ENCODE measurements at places on chromosomes 6 and 20. TPM values are rescaled to one million over a fixed set of nuclear protein-coding genes. Genes with fewer than 3 reads are reported as not detected.

The SLC22A7 gene
- total RNA-seq = not detected

The ZNF311 gene
- 0.10 TPM for total RNA-seq

The CTSA gene
- 121 TPM for total RNA-seq

The MARCKS gene
- total RNA-seq = 4.0 TPM

The BHLHE23 gene
- not detected for total RNA-seq

The SLC22A16 gene
- total RNA-seq = not detected

The FAM209B gene
- 1.5 TPM for total RNA-seq

The CCR6 gene
- 60.5 TPM for total RNA-seq

The DDO gene
- total RNA-seq = 0.21 TPM

The OR2H1 gene
- total RNA-seq = not detected

The CCDC170 gene
- not detected for total RNA-seq

The EPHA7 gene
- total RNA-seq = not detected

The RUNX2 gene
- total RNA-seq = 50.8 TPM

The LAMA5 gene
- total RNA-seq = 0.72 TPM

The STMND1 gene
- total RNA-seq = not detected

The E2F1 gene
- total RNA-seq = 11.5 TPM

The PGBD1 gene
- total RNA-seq = 1.3 TPM

The MAPK13 gene
- 33.7 TPM for total RNA-seq

The HFE gene
- 1.2 TPM for total RNA-seq

The CPNE5 gene
- 16.0 TPM for total RNA-seq

The THEMIS gene
- 53.9 TPM for total RNA-seq

The SLC35D3 gene
- total RNA-seq = not detected

The PRR18 gene
- not detected for total RNA-seq

The SAMD5 gene
- not detected for total RNA-seq

The BPIFB1 gene
- not detected for total RNA-seq

The OR12D3 gene
- not detected for total RNA-seq

The FOXQ1 gene
- not detected for total RNA-seq

The CD109 gene
- 0.30 TPM for total RNA-seq

The PTCRA gene
- total RNA-seq = 1.8 TPM

The TCF15 gene
- total RNA-seq = not detected

The SPATS1 gene
- total RNA-seq = not detected

The GLP1R gene
- total RNA-seq = not detected

The C20orf96 gene
- total RNA-seq = 2.7 TPM

The ETV7 gene
- total RNA-seq = 2.6 TPM

The SOD2 gene
- total RNA-seq = 200 TPM

The PLCB1 gene
- 19.1 TPM for total RNA-seq

The CYP39A1 gene
- not detected for total RNA-seq

The BNIP5 gene
- not detected for total RNA-seq

The CARMIL1 gene
- total RNA-seq = 3.5 TPM

The PHF3 gene
- 88.3 TPM for total RNA-seq

The PPIL6 gene
- 0.83 TPM for total RNA-seq

The ULBP3 gene
- total RNA-seq = 1.6 TPM

The TAAR8 gene
- not detected for total RNA-seq

The GRM1 gene
- total RNA-seq = not detected
